ENCODE measurements at places on chromosomes 3 and 15. TPM values are rescaled to one million over a fixed set of nuclear protein-coding genes. Genes with fewer than 3 reads are reported as not detected.

Gene DUOX2
- total RNA-seq = 30.4 TPM

Gene LRRIQ4
- 0.22 TPM for total RNA-seq

Gene GASK1A
- total RNA-seq = 2.5 TPM

Gene DLL4
- 14.0 TPM for total RNA-seq

Gene UQCRC1
- total RNA-seq = 797 TPM

Gene ZNF80
- not detected for total RNA-seq

Gene FHIT
- total RNA-seq = 14.5 TPM

Gene ACSBG1
- 0.45 TPM for total RNA-seq

Gene TP63
- 0.11 TPM for total RNA-seq

Gene BBX
- 24.4 TPM for total RNA-seq

Gene CLDN16
- total RNA-seq = not detected

Gene A4GNT
- not detected for total RNA-seq

Gene CTXN2
- not detected for total RNA-seq

Gene ZBTB47
- 11.8 TPM for total RNA-seq

Gene FAM98B
- total RNA-seq = 17.7 TPM

Gene NUSAP1
- 8.9 TPM for total RNA-seq

Gene STXBP5L
- total RNA-seq = 0.21 TPM

Gene CGNL1
- 2.8 TPM for total RNA-seq

Gene GABRR3
- total RNA-seq = not detected

Gene MESP2
- 0.84 TPM for total RNA-seq

Gene GOLGA8T
- total RNA-seq = 0.15 TPM

Gene PPP1R14D
- total RNA-seq = 171 TPM

Gene CPLX3
- total RNA-seq = not detected

Gene GRK7
- not detected for total RNA-seq

Gene RBP2
- 0.67 TPM for total RNA-seq

Gene TIGIT
- 1.2 TPM for total RNA-seq

Gene CCR5
- total RNA-seq = 1.8 TPM

Gene FGF12
- total RNA-seq = 0.21 TPM

Gene SCAPER
- total RNA-seq = 27.9 TPM

Gene SERPINI2
- total RNA-seq = not detected

Data from left colon (tissue), 2 donors.